ENCODE measurements at places on chromosomes 2 and 18. TPM values are rescaled to one million over a fixed set of nuclear protein-coding genes. Genes with fewer than 3 reads are reported as not detected.

CTAGE1 gene
- not detected for total RNA-seq

SNTG2 gene
- total RNA-seq: not detected

LHCGR gene
- total RNA-seq: not detected

CPS1 gene
- 6.1 TPM for total RNA-seq

TFPI gene
- 56.0 TPM for total RNA-seq

BMPR2 gene
- total RNA-seq: 17.0 TPM

HOXD3 gene
- total RNA-seq: 0.27 TPM

MEP1B gene
- 0.27 TPM for total RNA-seq

IFIH1 gene
- total RNA-seq: 1.3 TPM

LOXHD1 gene
- total RNA-seq: not detected

IL1B gene
- total RNA-seq: 0.18 TPM

MOGAT1 gene
- total RNA-seq: not detected

Measured in A549 treated with CpdA at 1 μM for 4 hours (cell line).